HT1080 (cell line): ENCODE measurements at places on chromosomes 2 and 18.
A peak's percentile ranks its signal among the peaks of the same experiment; 100 is the strongest.

GRCh38 chr2:64605991-64606478 is 47.7 kb downstream of the SERTAD2 start:
- no peak for DNase-seq

GRCh38 chr2:2291500-2292260 is 39.4 kb downstream of the MYT1L start:
- peak; percentile 17 for DNase-seq

- no peak for DNase-seq
Measured at GRCh38 chr2:47251404-47251675, 96.2 kb upstream of the STPG4 start.

- DNase-seq, result no peak
Measured at GRCh38 chr2:109153807-109154206, 24.8 kb downstream of the SH3RF3 start.

DNA sequence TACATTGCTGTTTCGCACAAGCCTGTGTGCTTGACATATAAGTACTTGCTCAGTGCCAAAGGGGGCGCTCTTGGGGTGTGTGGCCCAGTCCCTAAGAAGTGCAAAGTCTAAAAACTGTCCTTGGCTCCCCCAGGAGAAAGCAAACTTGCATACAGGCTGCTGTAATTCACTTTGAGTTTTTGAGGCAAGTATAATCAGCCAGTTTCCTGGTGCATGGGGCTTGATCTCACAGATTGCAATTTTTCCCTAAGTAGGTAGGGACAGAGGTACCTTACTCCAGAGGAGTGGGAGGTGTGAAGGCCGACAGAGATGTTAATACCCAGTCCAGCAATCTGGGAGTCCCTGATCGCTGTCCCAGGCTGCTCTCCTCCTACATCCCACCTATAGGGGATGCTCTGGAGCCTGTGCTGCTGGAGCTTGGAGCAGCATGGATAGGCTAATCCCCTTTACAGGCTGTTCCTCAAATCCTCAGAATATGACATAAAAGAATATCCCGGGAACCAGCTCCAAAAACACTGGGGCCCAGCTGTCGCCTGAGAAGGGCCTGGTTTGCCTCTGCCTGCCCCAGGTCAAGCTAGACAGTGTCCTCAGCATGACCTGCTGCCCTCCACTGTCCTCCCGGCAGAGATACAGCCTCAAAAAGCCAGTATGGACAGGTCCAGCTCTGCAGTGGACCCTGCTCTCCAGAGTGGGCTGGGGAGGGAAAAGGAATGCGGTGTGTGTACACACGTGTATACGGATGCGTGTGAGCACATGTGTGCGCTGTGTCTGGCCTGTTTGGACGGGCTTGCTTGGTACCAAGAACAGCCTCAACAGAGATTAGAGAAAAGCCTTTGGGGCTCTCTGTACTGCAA is 136.5 kb upstream of the HAAO start:
- no peak for DNase-seq

DNA sequence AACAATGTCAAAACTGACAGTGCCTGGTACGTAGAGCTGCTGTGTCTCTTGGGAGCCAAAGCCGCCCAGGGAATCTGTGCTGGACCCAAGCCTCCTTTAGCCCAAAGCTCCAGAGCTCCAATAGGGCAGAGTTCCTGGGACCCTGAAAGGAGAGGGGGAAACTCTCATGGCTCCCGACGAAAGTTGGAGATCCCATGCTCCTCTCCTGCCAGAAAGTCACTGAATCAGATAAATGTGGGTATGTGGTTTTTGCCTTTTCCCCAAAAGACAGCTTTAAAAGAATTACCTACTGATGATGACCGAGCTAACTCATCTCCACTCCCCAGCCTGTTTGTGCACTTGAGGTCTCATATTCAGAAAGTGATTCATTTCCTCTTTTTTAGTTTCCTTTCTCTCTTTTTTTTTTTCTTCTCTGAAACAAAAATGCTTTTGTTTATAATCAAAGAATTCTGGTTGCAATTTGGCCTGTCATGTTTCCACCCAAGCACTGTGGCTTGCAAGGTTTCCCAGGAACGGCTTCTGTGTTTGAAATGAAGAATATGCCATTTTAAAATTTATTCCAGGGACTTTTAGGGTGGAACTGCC is 14.1 kb upstream of the PMAIP1 start:
- peak; percentile 98 for DNase-seq

DNA sequence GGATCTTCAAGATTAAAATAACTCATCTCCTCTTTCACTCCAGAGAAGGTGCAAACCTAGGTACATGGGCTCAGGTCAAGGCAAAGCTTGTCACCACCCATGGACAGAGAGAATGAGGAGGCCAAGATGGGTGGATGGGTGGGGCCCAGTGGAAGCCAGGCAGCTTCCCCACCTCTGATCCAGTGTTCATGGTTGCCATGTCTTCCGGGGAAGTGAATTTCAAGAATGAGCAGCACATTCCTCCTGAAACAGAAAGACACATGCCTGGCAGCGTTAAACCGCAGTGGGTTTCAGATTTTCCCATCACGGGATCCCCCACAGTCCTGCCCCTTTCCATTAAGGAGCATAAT is 301.7 kb downstream of the EIPR1 start:
- DNase-seq, result no peak

- DNase-seq, result no peak
Measured at GRCh38 chr2:47815764-47816163, 32.8 kb downstream of the MSH6 start.

DNA sequence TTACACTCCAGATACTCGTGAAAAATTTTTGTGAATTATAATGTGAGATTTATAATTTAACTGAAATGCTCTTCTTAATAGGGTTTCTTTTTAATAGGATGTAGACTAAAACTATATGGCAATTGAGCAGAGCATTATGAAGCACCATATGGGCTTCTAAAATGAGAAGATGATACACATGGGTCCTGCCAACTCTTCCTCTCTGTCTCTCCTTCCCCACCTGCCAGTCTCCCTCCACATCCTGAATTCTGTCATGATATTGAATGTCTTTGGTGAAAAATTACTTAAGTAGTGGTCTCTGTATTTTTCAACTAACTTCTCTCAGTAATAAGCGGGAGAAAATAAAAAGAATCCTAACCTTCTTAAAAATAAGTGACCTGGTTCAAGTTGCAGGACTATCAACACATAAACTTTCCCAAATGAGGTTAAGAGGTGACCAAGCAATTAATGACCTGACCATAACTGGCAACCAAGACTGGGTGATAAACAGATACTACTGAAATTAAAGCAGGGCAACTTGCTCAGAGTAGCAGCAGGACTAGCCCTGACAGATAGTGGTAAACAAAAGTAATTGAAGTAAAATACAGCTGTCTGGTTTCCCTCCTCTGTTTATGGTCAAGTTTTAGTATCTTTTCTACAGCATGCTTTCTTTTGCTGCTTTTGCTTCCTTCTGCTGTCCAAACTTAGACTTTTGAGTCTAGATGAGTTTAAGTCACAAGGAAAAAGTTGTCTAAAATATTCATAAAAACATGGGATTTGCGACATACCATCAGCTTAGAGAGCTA is 117.1 kb upstream of the PDE1A start:
- no peak for DNase-seq

DNA sequence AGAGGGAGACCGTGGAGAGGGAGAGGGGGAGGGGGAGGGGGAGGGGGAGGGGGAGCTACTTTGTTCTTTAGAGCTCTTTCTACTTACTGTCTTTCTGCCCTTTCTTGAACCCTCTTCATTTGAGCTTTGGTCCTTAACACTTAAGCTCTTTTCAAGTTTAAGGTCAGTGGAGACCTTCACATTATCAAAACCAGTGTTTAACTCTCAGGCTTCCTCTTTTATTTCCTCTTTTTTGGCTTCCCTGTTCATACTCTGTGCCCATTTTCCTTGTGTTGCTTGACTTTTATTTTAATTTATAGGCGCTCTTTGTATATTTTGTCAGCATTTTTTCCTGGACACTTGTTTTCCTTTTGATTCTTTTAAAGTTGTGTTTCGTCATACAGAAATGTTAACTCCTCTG is 37.1 kb downstream of the ACSL3 start:
- no peak for DNase-seq

DNA sequence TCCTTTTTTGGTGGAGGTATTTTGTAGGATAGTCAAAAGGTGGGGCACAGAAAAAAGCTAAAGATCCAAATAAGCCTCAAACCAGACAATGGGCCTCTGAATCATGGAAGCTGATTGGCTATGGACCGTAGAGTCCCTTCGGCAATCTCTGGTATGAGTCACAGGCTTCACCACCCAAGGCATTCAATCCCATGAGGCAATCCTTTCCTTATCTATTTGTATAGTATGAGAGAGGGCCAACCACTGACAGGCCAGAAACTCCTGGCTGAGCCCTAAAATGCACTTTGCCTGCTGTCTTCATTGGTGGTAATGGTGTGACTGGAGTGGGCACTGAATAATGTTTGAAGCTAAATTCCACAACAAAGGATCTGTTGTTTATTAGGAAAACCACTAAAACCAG is 38.7 kb upstream of the MEX3C start:
- DNase-seq, result peak; percentile 86

GRCh38 chr2:218777276-218777990 is 4.5 kb upstream of the CYP27A1 start:
- DNase-seq, result no peak

DNA sequence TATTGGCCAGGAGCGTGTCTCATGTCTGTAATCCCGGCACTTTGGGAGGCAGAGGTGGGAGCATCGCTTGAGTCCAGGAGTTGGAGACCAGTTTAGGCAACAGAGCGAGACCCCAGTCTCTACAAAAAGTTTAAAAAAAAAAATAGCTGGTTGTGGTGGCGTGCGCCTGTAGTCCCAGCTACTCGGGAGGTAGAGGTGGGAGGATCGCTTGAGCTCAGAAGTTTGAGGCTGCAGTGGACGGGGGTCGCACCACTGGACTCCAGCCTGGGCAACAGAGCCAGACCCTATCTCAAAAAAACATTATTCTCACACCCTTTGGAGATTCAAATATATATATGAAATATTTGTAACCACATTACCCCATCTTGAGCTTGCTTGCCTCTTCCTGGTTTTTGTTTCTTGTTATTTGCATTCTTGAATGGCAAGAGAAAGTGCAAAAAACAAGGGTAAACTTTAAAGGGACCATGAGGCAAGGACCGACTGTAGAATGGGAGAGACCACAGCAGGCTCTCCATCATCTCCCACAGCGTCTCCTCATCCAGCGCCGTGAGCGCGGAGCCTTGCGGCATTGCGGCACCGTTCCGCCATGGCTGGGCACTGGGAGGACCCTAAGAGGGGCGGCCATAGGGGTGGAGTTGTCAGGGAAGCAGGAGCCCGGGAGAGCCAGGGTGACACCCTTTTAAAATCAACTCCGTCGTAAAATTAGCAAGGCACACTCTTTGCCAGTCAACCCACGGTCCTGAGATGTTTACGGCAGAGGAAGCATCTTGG is 1.4 kb downstream of the ELP2 start:
- DNase-seq, result no peak

GRCh38 chr2:151762694-151763093 is 28.4 kb upstream of the NEB start:
- no peak for DNase-seq

DNA sequence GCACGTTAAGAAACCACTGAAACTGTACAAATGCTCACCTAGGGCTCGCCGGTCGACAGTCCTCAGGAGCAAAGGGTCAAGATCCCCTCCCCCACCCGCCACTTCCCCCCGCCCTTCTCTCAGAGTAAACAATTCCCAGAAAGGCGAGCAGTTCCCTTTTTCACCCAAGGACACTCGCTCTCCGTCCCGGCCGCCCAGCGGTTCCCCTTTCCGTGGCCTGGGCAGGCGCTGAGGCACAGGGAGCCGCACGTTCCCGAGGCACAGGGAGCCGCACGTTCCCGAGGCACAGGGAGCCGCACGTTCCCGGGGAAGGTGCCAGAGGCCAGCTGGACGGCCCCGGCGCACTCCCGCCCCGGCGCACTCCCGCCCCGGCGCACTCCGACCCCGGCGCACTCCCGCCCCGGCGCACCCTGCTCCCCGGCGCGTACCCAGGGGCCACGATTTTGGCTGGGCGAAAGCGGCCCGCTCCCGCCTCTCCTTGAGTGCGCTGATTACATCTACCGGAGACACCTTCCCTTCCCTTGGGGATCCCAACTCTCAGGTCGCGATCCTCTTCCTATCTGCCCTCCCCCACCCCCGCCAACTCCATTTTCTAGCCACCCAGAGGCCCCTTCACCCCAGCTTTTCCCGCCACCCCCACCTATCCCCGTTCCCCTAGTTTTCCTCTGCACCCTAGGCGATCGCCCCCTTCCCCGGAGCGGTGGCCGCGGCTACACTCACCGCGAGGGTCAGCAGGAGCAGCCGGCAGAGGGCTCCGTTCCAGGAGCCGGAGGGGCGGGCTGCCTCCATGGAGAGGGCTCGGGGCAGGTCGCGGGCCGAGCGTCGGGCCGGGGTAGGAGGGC is 817 bp downstream of the DSC2 start:
- DNase-seq, result peak; percentile 32

GRCh38 chr18:35099911-35100310 is 58.7 kb downstream of the MAPRE2 start:
- DNase-seq, result peak; percentile 34

DNA sequence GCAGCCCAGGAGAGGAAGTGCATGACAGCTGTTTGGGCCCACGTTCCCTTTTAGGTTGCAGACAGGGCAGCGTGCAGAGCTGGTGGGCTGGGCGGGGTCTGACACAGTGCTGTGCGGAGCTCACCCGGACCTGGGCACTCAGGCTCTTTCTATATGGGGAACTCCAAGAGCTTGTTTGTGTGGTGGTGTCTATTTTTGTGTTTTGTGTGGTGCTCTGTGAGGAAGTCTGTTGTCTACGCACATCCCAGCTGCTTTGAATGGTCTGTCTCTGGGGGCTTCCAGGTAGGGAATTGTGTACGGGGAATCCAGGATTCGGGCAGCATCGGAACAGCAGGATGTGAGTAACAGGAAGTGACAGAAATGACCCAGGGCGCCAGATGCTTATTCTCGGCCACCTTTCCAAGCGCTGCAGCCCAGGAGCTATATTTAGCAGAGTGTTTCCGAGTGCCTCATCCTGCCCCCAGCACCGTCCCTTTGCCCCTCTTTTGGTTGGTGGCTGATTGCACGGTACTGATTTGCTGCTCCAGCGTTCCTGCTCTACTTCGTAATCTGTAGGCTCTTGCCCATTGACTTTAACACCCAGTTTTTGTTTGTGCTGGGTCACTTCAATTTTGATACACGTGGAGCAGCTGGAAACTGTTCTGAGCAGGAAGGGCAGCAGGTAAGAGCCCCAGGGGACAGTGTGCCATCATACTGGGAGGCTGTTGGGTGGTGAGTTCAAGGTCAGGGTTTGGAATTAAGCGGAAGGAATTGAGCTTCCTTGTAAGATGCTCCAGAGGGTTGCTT is 64.7 kb downstream of the DGKD start:
- peak; percentile 95 for DNase-seq

DNA sequence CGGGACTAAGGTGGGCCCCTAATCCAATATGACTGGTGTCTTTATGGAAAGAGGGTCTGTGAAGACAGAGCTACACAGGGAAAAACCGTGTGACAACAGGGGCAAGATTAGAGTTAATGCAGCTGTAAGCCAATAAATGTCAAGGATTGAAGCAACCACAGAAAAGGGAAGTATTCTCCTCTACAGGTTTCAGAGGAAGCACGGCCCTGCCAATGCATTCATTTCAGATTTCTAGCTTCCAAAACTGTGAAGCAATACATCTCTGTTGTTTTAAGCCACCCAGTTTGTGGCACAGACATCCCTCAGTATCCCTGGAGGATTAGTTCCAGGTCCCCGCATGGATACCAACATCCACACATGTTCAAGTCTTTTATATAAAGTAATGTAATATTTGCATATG is 48.8 kb downstream of the SPP2 start:
- DNase-seq, result no peak

- DNase-seq, result peak; percentile 13
Measured at GRCh38 chr18:76005632-76006208, 489.3 kb downstream of the ZNF516 start.
